ENCODE measurements at places on chromosomes 2 and 18.
A peak's percentile ranks its signal among the peaks of the same experiment; 100 is the strongest.

DNA sequence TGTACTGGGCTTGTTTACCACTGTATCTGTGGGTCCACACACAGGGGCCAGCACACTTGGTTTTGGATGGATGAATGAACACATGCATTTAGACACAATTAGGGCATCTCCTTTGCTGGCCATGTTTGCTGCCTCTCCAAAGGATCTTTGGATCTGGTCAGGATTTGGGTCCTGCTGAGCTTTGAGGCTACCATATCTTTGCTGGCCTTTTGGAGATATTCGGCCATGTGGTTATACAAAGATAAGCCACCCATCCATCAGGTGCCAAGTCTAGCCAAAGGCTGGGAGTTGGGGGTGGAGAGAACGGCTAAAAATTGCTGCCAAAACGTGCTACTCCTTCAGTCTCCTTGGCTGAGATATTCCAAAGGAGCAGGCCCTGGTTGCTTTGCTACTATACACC is 18.2 kb upstream of the FZD7 start:
- no peak for DNase-seq
- no peaks in the 10 kb centered on the region for H3K27me3 ChIP-seq
- no peaks in the 10 kb centered on the region for H3K4me1 ChIP-seq
- H3K27ac ChIP-seq = no peak overlapping the region
- H3K4me3 ChIP-seq = no peak overlapping the region

- H3K27ac ChIP-seq = peak overlapping the region; percentile 49
- H3K27me3 ChIP-seq = no peaks in the 10 kb centered on the region
- H3K36me3 ChIP-seq = no peaks in the 10 kb centered on the region
- H3K4me1 ChIP-seq = peaks cover 6% of the 10 kb centered on the region
These were observed 782 bp downstream of the MTA3 start for GRCh38 chr2:42569116-42569711.

GRCh38 chr2:67600946-67601345 is 203.8 kb downstream of the ETAA1 start:
- H3K27ac ChIP-seq = no peak overlapping the region
- H3K4me3 ChIP-seq = no peak overlapping the region
- H3K27me3 ChIP-seq = no peaks in the 10 kb centered on the region
- DNase-seq = no peak
- H3K4me1 ChIP-seq = no peaks in the 10 kb centered on the region
- H3K36me3 ChIP-seq = no peaks in the 10 kb centered on the region

- H3K4me3 ChIP-seq = no peak overlapping the region
- no peak overlapping the region for H3K27ac ChIP-seq
- H3K4me1 ChIP-seq = no peaks in the 10 kb centered on the region
- DNase-seq = no peak
- no peaks in the 10 kb centered on the region for H3K27me3 ChIP-seq
These were observed 103.5 kb upstream of the CTDP1 start for GRCh38 chr18:79575891-79576685.

- no peak for DNase-seq
- H3K27me3 ChIP-seq = no peaks in the 10 kb centered on the region
- no peaks in the 10 kb centered on the region for H3K4me1 ChIP-seq
These were observed 72.4 kb upstream of the NPAS2 start for GRCh38 chr2:100747551-100747950.

DNA sequence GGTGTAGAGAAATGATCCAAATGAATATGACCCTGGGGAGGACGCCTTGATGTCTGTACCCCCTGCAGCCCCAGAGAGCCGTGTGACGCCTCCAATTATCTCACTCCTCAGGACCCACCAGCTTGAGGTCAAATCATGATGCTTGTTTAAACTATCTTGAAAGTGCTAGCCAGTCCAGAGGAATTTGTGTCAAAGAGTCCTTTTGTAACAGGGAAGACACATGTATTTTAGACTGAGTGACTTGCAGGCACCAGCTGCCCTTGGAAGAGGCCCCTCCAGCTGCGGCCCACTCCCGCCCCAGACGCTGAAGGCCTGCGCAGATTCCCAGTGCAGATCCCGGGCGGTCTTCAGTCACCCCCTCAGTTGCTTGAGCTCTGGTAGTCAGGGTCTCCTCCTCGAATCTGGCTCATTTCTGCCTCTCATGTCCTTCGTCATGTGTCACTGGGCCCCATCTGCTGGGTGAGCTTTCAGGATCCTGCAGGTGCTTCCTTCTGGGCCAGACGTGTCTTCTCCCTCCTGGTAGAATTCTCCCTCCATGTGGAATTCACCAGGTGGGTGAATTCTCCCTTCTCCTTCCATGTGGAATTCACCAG is 77.4 kb downstream of the RNF144A start:
- H3K27me3 ChIP-seq = no peaks in the 10 kb centered on the region
- no peaks in the 10 kb centered on the region for H3K4me1 ChIP-seq
- DNase-seq = no peak
- H3K27ac ChIP-seq = no peak overlapping the region

DNA sequence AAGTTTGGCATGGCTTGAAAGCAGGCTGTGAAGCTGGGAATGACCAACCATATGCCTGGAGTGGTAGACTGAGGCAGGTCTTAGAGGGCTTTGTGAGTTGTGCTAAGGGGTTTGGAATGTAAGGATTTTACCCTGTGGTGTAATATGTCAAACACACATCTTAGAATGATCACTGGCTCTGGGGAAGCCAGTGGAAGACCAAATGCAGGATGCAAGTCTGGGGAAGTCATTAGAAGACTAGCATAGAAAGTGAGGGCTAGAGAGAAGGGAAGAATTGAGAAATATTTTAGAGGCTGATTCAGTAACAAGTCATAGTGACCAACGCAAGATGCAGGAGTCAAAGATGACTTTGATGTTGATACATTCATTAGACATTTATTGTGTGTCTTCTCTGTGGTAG is 3.5 kb upstream of the FHOD3 start:
- peaks cover 12% of the 10 kb centered on the region for H3K4me1 ChIP-seq
- H3K27me3 ChIP-seq = peaks cover 13% of the 10 kb centered on the region
- no peak for DNase-seq

DNA sequence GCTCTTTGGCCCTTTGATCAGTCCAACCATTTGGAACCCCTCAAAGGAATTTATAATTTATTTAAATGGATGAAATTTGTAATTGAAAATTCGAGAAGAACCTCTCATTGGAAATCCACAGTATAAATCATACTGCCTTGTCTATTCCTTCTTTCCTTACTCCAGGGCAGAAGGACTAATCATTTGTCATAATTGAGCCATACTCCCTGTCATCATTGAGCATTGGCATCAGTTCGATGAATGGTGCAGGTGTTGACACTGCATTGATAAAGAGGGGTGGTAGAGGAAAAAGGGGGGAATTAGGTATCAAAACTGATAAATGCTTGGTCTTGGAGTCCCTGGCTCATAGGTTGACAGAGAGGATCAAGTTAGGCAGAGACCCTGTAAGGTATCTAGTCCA is 2.0 kb downstream of the VSNL1 start:
- no peak for DNase-seq
- H3K27ac ChIP-seq = no peak overlapping the region
- H3K27me3 ChIP-seq = peaks cover 6% of the 10 kb centered on the region
- H3K36me3 ChIP-seq = no peaks in the 10 kb centered on the region
- no peaks in the 10 kb centered on the region for H3K4me1 ChIP-seq
- H3K4me3 ChIP-seq = no peak overlapping the region

- no peaks in the 10 kb centered on the region for H3K4me1 ChIP-seq
- no peaks in the 10 kb centered on the region for H3K27me3 ChIP-seq
- no peak overlapping the region for H3K27ac ChIP-seq
These were observed 59.1 kb upstream of the EDAR start for GRCh38 chr2:109048163-109048562.

DNA sequence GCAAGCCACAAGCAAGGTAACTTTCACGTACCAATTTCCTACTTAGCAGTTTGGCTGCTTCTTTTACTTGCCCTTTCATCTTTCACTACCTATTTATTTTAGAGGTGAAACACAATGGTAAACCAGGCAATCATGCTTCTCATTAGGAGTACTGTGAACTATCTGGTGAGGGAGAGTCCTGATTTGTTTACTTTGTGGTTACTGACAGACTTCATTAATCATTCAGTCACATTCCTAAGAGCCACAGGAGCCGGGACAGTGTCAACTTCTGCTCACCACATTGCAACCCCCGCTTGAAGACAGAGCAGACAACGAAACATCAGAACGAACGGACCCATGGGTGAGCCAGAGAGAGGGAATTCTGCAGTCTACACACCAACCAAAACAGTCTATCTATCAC is 28.8 kb downstream of the TUBB6 start:
- H3K4me3 ChIP-seq = no peak overlapping the region
- no peak for DNase-seq
- no peaks in the 10 kb centered on the region for H3K4me1 ChIP-seq
- H3K36me3 ChIP-seq = peaks cover 28% of the 10 kb centered on the region

DNA sequence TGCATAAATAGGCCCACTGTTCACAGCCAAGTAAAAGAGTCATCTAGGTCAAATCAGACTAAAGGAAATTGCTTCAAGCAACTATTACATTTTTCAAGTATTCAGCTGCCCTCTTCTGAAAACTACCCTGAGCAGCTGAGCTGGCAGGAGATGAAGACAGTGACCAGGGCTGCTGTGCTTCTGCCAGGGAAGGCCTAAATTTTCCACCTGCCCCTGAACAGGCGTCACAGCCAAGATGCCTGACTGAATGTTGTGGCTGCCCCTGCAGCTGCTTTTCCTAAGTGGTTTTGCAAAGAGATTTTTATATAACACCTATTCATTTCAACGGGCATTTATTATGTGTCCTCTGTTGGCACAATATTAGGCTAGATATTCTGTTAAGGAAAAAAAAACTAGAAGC is 96.7 kb upstream of the RPE start:
- H3K4me1 ChIP-seq = no peaks in the 10 kb centered on the region
- no peaks in the 10 kb centered on the region for H3K36me3 ChIP-seq
- H3K4me3 ChIP-seq = no peak overlapping the region
- H3K27ac ChIP-seq = no peak overlapping the region
- DNase-seq = no peak
- no peaks in the 10 kb centered on the region for H3K27me3 ChIP-seq

- no peak for DNase-seq
- no peaks in the 10 kb centered on the region for H3K27me3 ChIP-seq
- no peaks in the 10 kb centered on the region for H3K4me1 ChIP-seq
- no peak overlapping the region for H3K4me3 ChIP-seq
- H3K36me3 ChIP-seq = no peaks in the 10 kb centered on the region
These were observed 155.0 kb downstream of the TXNL1 start for GRCh38 chr18:56483386-56483785.

- H3K4me3 ChIP-seq = no peak overlapping the region
- no peak for DNase-seq
- H3K4me1 ChIP-seq = no peaks in the 10 kb centered on the region
These were observed 16.9 kb upstream of the FN1 start for GRCh38 chr2:215452725-215453124.

- H3K36me3 ChIP-seq = no peaks in the 10 kb centered on the region
- no peaks in the 10 kb centered on the region for H3K27me3 ChIP-seq
- DNase-seq = no peak
- no peaks in the 10 kb centered on the region for H3K4me1 ChIP-seq
- H3K4me3 ChIP-seq = no peak overlapping the region
These were observed 44.7 kb downstream of the MARCO start for GRCh38 chr2:118986738-118987137.

- DNase-seq = no peak
- H3K4me1 ChIP-seq = peaks cover 42% of the 10 kb centered on the region
- no peaks in the 10 kb centered on the region for H3K27me3 ChIP-seq
- H3K27ac ChIP-seq = no peak overlapping the region
These were observed 3.4 kb upstream of the TET3 start for GRCh38 chr2:73981081-73982001.

DNA sequence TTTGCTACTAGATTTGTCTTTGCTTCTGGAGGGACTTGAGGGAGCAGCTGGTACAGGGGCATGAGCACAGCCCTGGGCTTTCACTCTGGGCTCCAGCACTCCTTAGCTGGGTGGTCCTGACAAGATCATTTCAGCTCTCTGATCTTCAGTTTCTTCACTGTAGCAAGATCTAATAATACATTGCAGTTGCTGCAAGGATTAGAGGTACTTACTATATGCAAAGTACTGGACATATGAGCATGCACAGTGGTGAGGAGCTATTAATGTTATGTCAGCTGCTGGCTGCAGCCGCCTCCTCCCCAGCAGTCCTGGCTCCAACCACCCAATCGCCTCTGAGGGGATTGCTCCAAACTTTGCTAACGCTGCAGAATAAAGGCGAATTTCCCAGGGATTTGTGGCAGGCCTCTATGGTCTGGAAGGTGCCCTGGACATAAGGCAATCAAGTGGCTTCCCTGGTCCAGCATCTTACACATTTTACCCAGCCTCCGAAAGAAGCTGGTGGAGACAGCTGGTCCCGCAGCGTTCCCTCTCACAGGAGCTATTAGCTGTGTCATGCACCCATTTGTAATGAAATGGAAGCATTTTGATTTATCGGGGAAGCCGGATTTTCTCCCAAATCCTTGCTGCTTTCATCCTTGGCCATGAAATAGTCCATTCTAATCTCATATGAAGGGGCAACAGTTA is 96.7 kb downstream of the RHOB start:
- no peak overlapping the region for H3K27ac ChIP-seq
- no peaks in the 10 kb centered on the region for H3K4me1 ChIP-seq
- no peak for DNase-seq
- H3K4me3 ChIP-seq = no peak overlapping the region

GRCh38 chr18:8260827-8261226 is 348.4 kb upstream of the RAB12 start:
- no peaks in the 10 kb centered on the region for H3K27me3 ChIP-seq
- no peak overlapping the region for H3K4me3 ChIP-seq
- no peak for DNase-seq

- no peaks in the 10 kb centered on the region for H3K27me3 ChIP-seq
- H3K4me1 ChIP-seq = peaks cover 44% of the 10 kb centered on the region
- peak; percentile 60 for DNase-seq
These were observed 205 bp downstream of the TET3 start for GRCh38 chr2:73984922-73985307.

- H3K4me1 ChIP-seq = peaks cover 27% of the 10 kb centered on the region
- no peak overlapping the region for H3K27ac ChIP-seq
- H3K27me3 ChIP-seq = no peaks in the 10 kb centered on the region
- H3K36me3 ChIP-seq = no peaks in the 10 kb centered on the region
- DNase-seq = peak; percentile 5
These were observed 371.1 kb upstream of the ID2 start for GRCh38 chr2:8310557-8311455.

DNA sequence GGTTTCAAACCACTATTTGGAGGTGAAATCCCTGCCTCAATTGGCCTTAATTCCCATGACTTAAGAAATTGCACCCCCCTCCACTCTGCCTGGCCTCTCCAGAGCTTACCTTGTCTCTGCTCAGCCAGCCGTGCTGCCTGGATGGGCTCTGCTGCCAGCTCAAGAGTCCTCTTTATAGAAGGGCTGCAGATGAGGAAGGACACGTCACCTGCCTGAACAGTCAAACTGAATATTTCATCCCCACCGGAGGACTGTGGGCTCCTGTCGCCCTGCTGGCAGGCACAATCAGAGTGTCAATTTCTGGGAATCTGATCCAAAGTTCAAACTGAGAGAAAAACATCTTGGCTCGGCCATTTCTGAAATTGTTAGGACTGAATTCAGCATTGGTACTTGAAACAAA is at the start of gene OTOS:
Gene OTOS (minus strand): TSS at position 148 of the 400 bp plus-strand sequence. CDS start 332 bp downstream, outside the sequence.
- no peak within 1 kb of the TSS for H3K27ac ChIP-seq
- H3K27me3 ChIP-seq = no peaks in the 10 kb centered on the region
- H3K4me1 ChIP-seq = peaks cover 9% of the 10 kb centered on the region
- no peak for DNase-seq
- no peak within 1 kb of the TSS for H3K4me3 ChIP-seq

- no peak for DNase-seq
- H3K36me3 ChIP-seq = no peaks in the 10 kb centered on the region
- no peak overlapping the region for H3K4me3 ChIP-seq
- H3K4me1 ChIP-seq = no peaks in the 10 kb centered on the region
These were observed 180.4 kb upstream of the ZFP36L2 start for GRCh38 chr2:43406651-43407279.

All from effector memory CD4-positive, alpha-beta T cell (primary cell).